ENCODE measurements at places on chromosomes 7 and 10.

DNA sequence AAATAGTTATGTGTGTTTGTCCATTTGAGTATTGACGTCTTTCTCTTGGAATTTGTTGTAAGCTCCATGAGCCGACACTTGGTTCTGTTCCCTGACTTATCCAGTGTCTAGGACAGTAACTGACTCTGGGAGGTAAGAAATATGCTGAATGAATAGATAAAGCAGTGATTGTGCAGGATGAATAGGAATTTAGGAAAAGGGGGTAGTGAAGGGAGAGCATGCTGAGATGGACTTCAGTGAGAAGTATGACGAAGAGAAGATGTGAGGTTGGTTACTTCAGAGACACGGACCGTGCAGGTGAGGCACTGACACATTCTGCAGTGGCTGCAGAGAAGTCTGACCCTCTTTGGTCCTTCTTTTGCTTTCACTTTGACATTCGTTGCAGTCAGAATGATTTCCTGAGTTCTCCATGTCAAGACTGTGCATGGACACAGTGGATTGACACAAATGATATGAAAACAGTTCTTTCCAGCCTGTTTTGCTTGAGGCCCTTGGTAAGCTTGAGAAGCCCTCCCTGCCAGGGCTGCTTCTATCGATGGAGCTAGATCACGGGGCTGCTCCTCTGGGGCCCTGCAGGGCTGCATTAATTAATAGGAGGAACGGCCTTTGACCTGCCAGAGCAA lies 261.5 kb upstream of the SORCS1 start:
- no peak for DNase-seq

- DNase-seq, result no peak
Measured at GRCh38 chr10:89306434-89307268, 4.8 kb downstream of the IFIT2 start.

GRCh38 chr10:59036311-59037017 lies 140.0 kb upstream of the PHYHIPL start:
- DNase-seq, result no peak

GRCh38 chr10:54063514-54063913 lies 737.5 kb downstream of the PCDH15 start:
- no peak for DNase-seq

GRCh38 chr10:120573355-120573754 lies 116.3 kb downstream of the PLPP4 start:
- no peak for DNase-seq

DNA sequence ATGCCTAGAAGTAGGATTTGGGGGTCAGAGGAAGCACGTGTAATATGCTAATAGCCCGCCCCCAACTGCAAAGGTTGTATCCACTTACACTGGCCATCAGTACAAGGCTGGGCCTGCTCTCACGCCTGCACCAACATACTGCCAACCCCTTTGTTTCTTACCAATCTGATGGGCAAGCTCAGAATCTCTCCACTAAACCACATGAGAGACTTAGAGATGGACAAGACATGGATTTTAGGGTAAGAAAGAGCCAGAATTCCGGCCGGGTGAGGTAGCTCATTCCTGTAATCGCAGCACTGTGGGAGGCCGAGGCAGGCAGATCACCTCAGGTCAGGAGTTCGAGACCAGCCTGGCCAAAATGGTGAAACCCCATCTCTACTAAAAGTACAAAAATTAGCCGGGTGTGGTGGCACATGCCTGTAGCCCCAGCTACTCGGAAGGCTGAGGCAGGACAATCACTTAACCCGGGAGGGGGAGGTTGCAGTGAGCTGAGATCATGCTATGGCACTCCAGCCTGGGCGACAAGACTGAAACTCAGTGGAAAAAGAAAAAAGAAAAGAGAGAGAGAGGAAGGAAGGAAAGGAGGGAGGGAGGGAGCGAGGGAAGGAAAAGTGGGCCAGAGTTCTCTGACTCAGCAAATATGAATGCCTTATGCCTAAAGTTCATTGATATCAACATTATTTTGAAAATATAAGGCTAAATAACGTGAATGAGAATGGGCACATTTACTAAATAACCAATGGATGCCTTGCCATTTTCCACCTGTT lies 162.2 kb downstream of the SLIT1 start:
- DNase-seq, result no peak

DNA sequence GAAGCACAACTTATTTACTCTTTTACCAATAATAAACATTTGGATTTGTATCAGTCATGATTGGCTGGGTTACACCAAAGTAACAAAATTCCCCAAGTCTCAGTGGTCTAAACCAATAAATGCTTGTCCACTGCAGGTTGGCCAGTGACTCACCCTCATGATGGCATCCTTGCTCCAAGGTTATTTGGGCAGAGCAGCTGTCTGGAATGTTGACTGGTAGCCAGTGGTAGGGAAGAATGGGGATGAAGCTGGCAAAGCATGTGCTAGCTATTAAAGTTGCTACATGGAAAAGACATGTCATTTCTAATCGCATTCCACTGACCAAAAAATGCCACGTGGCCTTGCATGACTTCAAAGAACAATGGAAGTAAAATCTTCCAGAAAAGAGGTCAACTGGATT lies 1168.7 kb upstream of the CELF2 start:
- DNase-seq, result no peak

DNA sequence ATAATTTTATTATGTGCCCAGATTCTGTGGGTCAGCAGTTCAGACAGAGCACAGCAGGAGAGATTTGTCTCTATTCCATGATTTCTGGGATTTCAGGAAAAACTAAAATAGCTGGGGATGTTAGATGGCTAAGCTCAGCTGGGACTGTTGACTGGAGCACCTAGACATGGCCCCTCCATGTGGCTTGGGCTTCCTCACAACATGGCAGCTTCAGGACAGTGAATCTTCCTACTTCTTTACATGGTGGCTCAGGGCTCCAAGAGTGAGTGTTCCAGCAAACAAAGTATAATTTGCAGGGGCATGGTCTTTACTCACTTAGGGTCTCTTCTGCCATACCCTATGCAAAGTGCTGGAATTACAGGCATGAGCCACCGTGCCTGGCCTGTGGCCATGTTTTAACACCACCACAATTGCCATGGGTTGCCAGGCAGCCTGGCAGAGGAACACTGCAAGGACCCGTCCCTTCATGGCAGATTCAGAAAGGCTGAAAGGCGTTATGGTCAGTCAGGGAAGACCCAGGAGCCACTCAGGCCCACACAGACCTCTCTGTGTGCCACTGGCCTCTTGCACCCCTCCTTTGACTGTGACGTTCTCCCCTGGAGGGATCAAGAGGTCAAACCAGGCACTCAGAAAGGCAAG lies 50.8 kb upstream of the ZMIZ1 start:
- no peak for DNase-seq

- DNase-seq, result no peak
Measured at GRCh38 chr7:96337519-96337918, 15.6 kb upstream of the SLC25A13 start.

GRCh38 chr7:80641548-80641947 lies 3.1 kb downstream of the CD36 start:
- no peak for DNase-seq

- no peak for DNase-seq
Measured at GRCh38 chr7:127332880-127333279, 59.6 kb downstream of the ZNF800 start.

GRCh38 chr7:80631421-80631820 lies 7.0 kb upstream of the CD36 start:
- no peak for DNase-seq

- no peak for DNase-seq
Measured at GRCh38 chr7:6613706-6614105, 1.7 kb upstream of the ZNF853 start.

GRCh38 chr7:143877098-143877497 lies 24.9 kb downstream of the TCAF1 start:
- no peak for DNase-seq

- DNase-seq, result no peak
Measured at GRCh38 chr7:19464241-19464640, 244.6 kb downstream of the POLR1F start.

DNA sequence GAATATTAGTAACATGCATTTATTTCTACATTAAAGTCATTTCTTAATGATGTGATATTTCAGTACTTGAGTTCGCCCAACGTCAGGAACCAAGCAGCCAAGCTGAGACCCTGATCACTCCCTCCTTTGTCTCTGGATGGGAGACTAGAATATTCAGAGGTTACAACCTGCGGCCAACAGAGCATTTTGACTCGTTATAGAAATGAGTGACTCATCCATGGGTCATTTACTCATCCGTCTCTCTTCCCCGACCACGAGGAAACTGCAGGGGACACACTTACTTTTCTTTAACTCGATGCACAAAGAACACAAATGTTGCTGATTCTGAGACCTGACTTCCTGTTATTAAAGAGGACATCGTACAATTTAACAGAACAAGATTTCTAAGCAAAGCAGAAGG lies 343.3 kb downstream of the FRMD4A start:
- no peak for DNase-seq

GRCh38 chr7:106166651-106167342 lies 54.7 kb upstream of the SYPL1 start:
- DNase-seq, result peak; percentile 69

DNA sequence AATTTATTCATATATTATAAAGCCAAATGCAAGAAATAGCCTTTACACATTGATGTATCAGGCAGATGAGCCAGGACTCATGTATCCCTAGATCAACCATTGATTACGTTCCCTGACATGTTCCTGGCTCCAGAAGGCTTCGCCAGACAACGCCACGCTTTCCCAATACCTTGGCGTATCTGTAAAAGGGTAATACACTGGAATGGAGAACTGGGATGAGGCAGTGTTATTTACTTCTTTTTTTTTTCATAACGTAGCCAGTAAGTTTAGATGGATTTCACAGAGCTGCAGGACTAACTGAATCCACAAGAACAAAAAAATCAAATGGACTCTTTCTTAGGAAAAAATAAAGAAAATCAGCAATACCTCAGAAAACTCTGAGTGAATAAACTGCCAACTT lies 588.1 kb upstream of the SEMA3D start:
- no peak for DNase-seq

GRCh38 chr7:37007691-37008090 lies 283.4 kb upstream of the AOAH start:
- no peak for DNase-seq

GRCh38 chr7:138720286-138720685 lies 19.1 kb upstream of the SVOPL start:
- DNase-seq, result no peak

GRCh38 chr7:33841705-33842129 lies 63.6 kb upstream of the BMPER start:
- DNase-seq, result peak; percentile 42

DNA sequence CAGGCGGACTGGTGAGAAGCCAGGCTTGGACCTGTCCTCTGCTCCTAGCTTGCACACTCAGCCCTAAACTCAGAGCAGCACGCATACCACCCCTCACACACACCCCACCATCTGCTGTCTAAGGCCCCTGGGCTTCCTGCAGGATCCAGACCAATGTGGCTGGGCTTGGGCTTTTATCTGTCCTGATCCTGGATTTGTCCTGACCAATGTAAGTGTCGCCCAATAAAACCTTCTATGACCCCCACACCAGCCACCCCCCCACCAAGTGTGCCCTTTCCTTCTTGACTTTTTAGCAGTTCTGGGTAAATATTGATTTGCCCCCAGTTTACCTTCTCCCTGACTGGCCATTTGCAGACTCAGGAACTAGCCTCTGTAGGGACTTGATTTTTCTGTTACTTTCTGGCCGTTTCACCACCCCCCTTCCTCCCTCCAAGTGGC lies 1.7 kb upstream of the HOXA13 start:
- DNase-seq, result no peak

DNA sequence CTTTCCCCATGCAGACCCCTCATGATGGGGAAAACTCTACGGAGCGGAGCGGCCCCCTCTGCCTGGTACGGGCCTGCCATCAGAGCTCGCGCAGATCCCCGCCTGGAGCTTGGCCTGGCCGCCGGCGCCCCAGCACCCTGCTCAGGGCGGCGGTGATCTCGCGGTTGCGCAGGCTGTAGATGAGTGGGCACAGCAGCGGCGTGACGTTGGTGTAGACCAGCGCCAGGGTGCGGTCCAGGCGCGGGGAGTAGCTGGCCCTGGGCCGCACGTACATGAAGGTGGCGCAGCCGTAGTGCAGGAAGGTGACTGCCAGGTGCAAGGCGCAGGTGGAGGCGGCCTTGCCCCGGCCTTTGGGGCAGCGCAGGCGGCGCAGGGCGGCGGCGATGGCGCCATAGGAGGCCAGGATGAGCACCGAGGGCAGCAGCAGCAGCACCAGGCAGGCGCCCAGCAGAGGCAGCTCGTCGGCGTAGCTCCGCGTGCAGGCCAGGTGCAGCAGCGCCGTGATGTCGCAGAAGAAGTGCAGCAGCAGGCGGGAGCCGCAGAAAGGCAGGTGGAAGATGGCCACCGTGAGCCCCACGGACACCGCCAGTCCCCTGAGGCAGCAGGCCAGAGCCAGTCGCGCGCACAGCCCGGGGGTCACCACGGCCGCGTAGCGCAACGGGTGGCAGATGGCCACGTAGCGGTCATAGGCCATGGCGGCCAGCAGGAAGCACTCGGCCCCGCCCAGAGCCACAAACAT lies 33.4 kb downstream of the TAS2R41 start:
- DNase-seq, result no peak

- DNase-seq, result peak; percentile 91
Measured at GRCh38 chr10:103933557-103934121, 15.7 kb upstream of the STN1 start.

DNA sequence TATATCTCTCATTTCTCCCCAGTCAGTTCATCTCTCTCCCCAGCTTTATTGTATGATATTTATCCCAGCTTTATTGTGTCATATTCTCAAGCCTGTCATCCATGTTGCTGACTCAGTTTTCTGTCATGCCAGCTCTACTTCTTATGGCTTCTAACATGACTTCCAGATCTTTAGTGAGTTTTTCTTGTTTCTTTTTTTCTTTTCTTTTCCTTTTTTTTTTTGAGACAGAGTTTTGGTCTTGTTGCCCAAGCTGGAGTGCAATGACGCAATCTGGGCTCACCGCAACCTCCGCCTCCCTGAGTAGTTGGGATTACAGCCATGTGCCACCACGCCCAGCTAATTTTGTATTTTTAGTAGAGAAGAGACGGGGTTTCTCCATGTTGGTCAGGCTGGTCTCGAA lies 28.7 kb upstream of the CALU start:
- DNase-seq, result no peak

All from Ammon's horn (tissue), 1 donor.